Activated T-cell treated with anti-CD3 and anti-CD28 coated beads for 4 hours (primary cell): ENCODE measurements at places on chromosomes 2 and 18.
A peak's percentile ranks its signal among the peaks of the same experiment; 100 is the strongest.

GRCh38 chr2:134379722-134380121, 125.8 kb downstream of the MGAT5 start:
- no peak for DNase-seq

DNA sequence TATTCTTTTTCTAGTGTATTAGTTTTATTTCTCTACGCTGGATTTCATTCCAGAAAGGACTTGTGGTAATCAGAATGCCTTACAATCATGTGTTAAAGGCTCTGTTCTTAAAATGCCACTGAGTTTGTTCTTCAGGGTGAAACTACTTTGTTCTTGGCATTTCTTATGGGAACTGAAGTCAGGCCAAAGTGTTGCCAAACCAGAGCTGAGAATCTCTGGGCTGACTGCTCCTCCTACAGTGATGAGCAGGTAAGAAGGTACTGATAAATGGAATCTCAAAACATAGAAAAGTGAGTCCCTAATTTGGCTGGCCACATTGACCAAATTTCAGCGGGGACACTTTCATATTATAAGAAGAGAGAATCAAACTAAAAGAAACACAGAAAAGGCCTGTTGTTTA, 55.1 kb upstream of the ZNF397 start:
- DNase-seq = no peak

GRCh38 chr2:161992531-161992930, 81.5 kb downstream of the DPP4 start:
- DNase-seq = peak; percentile 16

- DNase-seq = no peak
These were observed 245.5 kb upstream of the KCNJ3 start for GRCh38 chr2:154452906-154453493.

DNA sequence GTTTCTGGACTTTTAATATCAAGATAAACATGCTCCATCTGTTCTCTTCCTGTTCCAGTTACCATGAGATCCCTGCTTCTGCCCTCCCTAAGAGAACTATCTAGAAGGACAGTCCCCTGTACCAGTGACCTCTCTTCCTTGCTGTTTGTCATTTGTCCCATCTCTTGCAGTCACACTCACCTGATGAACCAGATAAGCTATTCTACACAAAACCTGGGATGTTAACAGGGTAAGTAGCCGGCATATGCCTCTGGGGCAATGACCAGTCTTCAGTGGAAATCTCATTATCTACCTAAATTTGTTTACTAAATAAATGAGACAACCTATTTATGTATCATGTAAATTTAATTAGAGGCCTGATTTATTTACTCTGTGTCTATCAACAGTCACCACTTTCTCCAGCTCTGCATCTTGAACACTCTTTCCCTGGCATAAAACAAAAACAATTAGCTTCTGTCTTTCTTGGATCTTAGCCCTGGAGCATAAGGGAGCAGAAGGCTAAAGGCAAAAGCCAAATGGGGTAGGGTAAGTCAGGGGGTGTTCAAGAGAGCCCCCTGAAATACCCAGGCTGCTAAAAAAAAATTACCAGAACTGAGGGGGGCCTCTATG, 337.7 kb downstream of the ALK start:
- no peak for DNase-seq

- no peak for DNase-seq
These were observed 20.5 kb downstream of the ANKRD62 start for GRCh38 chr18:12113999-12114646.

DNA sequence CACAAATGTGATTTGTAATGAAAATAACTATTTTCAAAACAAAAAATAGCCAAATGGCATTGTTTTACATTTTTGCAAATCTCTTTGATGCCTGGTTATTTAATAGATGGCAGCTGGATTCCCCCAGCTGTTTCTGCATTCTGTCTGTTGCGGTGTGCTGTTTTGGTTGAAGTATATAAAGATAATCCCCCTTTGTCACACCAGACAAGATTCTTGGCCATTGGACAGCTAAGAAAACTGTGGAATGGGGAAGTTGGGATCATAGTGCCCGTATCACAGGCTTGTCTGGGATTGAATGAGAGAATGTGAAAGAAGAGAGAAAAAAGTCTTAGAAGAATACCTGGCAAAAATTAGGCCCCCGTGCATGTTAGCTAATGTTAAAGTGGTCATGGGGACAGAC, 19.5 kb upstream of the LYPD6B start:
- DNase-seq = no peak

- DNase-seq = no peak
These were observed 100.1 kb downstream of the WDPCP start for GRCh38 chr2:63488118-63488713.

DNA sequence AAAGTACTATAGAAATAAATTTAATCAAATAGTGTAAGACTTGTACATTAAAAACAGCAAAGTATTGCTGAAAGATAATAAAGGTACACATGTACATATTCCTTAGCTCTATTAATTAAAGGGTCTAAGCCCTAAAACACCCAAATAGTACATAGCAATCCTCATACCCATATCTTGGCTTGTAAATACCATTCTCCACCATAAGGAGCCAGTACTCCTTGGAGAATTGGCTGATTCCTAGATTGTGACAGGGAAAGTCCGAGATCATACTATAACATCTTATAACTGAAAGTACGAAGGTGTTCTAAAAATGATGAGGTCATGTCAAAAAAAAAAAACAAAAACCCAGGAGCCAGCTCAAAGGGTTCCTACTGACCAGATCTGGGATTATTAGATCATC, 614.6 kb downstream of the SUCLG1 start:
- no peak for DNase-seq

GRCh38 chr2:215828528-215829184, 184.7 kb downstream of the MREG start:
- no peak for DNase-seq

DNA sequence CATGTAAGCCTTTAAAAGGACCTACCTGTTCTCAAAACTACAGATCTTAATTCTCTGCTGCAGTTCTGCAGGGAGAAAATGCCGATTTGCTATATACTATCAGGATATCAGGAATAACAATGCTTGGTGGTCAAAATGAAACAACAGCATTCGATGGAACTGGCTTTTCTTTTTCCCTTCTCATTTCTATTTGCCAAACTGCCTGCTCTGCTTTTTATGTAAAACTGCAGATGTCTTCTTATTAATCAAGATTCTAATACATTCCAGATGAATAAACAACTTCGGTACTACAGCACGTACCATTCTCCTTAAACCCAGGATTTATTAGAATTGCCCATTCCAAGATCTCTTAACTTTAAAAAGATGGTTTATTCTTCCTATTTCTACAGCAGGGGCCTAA, 100.9 kb downstream of the ZNF521 start:
- no peak for DNase-seq

GRCh38 chr2:8310557-8311455, 371.1 kb upstream of the ID2 start:
- DNase-seq = peak; percentile 32

DNA sequence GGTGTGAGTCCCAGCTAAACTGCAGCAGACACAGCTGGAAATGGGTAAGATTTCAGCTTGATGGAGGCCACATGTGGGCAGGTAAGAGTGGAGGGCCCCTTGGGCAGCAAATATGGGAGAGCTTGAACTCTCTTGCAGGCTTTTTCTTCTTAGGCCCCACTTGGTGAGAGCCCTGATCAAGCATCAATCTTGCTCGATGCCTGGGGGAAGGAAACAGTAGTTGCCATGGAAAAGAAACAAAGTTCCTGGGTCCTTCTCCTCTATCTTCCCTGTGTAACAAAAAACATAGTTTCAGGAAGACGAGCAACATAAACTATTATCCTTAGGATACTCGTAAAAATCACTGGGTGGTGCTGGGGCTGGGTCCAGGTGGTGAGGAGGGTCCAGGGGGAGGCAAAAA, 42.9 kb downstream of the KIAA1328 start:
- DNase-seq = no peak

- DNase-seq = no peak
These were observed 70.7 kb downstream of the CABYR start for GRCh38 chr18:24209558-24209957.

DNA sequence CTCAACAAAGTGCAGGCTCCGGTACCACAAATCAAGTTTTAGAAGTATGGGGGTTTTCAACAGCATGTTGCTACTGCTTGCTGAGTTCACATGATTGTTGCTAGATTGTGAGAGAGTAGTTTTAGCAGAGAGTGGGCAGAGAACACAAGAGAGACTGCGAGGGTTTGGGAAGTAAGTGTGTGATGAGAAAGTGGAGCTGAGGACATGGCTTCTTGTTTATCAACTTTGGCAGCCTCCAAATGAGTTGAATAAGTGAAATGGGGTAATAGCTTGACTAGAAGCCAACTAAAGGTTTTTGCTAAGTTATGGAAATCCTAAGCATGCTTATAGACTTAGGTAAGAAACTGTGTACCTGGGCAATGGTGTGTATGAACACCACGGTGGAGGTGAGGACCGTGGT, 135.1 kb downstream of the CHST9 start:
- no peak for DNase-seq

DNA sequence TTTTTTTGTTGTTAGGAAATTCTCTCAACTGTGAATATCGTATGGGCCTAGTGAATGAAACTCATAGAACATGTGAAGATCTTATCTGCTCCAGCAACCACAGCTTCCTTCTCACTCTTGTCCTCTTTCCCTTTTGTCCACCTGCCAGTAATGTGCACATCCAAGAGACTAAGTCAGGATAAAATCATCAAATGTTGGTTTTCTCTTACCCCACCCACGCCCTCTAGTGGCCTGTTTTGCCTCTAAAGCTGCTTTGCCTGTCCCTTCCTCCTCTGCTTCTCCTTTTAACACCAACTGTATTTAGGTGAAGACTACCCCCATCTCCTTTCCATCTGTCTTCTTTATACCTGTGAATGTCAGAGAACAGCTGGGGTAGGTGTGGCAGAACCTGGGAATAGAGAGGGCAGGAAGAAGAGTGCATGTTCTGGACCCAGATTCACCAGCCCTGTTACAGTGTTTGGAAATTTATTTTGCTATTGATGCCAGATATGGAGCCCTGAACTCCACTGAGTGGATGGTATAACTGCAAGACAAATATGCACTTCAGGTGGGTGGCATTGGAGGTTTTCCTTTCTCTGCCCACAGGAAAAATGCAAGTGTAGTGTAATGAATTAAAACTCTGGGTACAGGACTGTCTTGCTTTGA, 8.4 kb upstream of the MGAT5 start:
- peak; percentile 78 for DNase-seq

GRCh38 chr18:63994783-63995399, 25.0 kb downstream of the SERPINB8 start:
- no peak for DNase-seq

DNA sequence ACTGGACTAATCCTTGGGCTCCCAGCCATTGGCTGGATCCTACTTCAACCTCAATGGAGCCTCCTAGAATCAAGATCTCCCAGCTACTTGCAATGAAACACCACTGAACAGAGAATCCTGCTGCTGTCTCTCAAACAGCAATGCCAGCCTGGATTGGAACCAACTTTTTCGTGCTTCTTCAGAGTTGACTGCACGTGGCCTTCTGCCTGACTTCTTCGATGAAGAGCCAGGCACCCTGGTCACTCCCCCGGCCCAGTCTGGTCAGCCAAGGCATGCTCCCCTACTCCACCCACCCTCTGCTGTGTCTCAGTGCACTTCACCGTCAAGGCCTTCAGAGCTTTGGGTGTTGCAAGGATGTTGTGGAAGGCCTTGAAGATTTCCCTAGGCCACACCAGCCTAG, 148.7 kb downstream of the CLIP4 start:
- DNase-seq = no peak

GRCh38 chr2:36513661-36514060, 84.3 kb downstream of the FEZ2 start:
- no peak for DNase-seq

- DNase-seq = no peak
These were observed 292.5 kb upstream of the TRIB2 start for GRCh38 chr2:12424219-12424618.
